ENCODE measurements at places on chromosomes 5 and 9. TPM values are rescaled to one million over a fixed set of nuclear protein-coding genes. Genes with fewer than 3 reads are reported as not detected.

GRCh38 chr5:142287096-142287972 lies 37.5 kb downstream of the SPRY4 start:
- no peaks in the 10 kb centered on the region for H3K27me3 ChIP-seq
- DNase-seq = no peak
- H3K4me1 ChIP-seq = peaks cover 12% of the 10 kb centered on the region
- H3K36me3 ChIP-seq = no peaks in the 10 kb centered on the region
- H3K4me3 ChIP-seq = no peak overlapping the region
- H3K27ac ChIP-seq = peak overlapping the region; percentile 32

- H3K27me3 ChIP-seq = no peaks in the 10 kb centered on the region
- H3K4me3 ChIP-seq = no peak overlapping the region
- DNase-seq = no peak
- H3K27ac ChIP-seq = no peak overlapping the region
- peaks cover 98% of the 10 kb centered on the region for H3K4me1 ChIP-seq
Observed at GRCh38 chr9:134382733-134383132, 56.5 kb downstream of the RXRA start.

DNA sequence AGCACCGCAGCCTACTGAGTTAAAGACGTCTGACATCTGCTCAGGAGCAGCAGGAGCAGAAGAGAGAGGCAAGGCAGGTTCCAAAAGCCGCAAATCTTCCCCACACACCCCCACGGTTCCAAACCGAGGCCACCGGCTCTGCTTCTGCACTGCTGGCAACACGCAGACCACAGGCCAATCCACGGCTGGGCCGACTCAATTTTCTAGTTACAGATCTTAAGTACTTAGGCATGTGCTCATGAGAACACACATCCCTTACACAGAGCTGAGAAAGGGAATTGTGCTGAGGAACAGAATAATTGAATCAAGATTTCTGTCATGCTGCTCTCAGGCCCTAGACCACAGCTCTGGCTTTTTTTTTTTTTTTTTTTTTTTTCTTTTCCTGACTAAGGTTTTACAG lies 32.6 kb downstream of the PAX5 start:
- H3K4me1 ChIP-seq = no peaks in the 10 kb centered on the region
- peaks cover 83% of the 10 kb centered on the region for H3K27me3 ChIP-seq
- H3K27ac ChIP-seq = no peak overlapping the region

GRCh38 chr9:70921136-70921535 lies 200.3 kb downstream of the TRPM3 start:
- no peak overlapping the region for H3K27ac ChIP-seq
- H3K4me1 ChIP-seq = no peaks in the 10 kb centered on the region
- no peak for DNase-seq

DNA sequence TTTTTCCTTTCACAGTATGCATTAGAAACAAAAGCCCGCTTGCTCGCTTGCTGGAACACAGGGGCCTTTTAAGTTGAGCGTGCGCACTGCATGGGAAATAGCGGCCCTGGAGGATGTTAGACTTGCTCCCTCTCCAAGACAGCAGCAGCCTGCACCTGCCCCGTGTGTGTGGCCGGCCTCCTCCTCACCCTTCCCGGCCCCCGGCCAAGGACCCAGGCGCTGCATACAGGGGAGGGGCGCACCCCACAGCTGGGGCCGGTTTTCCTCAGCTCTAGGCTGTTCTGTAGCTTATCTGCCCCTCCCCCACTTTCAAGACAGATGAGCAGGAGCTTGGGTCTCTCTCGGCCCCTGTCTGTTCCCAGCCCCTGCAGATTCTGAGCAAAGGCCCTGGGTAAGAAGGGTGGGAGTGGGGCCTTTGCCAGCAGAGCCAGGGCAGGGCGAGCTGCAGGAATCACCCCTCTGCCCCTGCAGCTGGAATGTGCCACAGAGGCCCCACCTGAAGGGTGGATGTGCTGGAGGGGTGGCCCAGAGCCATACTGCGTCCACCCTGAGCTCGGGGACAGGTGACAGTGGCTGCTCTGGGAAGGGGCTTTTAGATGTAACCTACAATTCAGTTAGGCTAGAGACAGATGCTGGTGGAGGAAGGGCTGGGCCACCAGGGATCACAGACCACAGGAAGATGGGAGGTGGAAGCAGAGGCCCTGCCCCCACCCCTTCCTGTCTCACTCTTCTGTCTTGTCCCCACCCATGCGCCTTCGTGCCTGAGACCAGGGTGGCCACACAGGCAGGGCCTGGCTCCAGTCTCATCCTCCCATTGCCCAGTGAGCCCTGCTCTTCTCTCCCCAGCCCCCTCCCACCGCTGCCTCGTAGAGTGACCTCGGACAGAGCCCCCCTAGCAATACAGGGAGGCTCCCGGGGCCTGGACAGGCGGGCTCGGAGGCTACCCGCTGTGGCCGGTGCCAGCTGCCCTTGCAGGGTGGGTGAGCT lies 132.4 kb downstream of the DAB2IP start:
- no peaks in the 10 kb centered on the region for H3K27me3 ChIP-seq
- H3K27ac ChIP-seq = no peak overlapping the region
- H3K4me1 ChIP-seq = peaks cover 11% of the 10 kb centered on the region
- peaks cover 57% of the 10 kb centered on the region for H3K36me3 ChIP-seq
- no peak for DNase-seq
- H3K4me3 ChIP-seq = no peak overlapping the region

- H3K27ac ChIP-seq = no peak overlapping the region
- H3K4me1 ChIP-seq = no peaks in the 10 kb centered on the region
Observed at GRCh38 chr5:27598576-27598975, 560.2 kb upstream of the CDH9 start.

DNA sequence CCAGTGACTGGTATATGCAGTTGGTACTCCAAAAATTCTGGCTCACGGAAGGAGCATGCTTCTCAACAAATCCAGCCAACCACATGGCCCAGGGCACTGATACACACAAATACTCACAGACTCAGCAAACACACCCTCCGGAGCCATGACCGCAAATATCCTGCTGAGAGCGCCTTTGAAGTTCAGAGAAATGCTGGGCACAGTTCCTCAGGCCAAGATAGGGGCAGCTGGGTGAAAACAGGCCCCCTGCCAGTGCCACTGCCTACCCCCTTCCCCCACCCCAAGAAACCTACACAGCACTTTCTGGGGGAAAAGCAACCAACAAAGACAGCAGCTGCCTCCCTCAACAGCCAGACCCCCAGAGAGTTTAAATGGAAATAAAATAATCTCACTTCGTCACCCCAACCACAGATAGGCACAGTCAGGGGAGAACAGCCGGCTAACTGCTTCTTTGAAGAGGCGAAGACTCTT lies 120.0 kb downstream of the C5orf15 start:
- H3K4me1 ChIP-seq = no peaks in the 10 kb centered on the region
- no peak for DNase-seq
- no peak overlapping the region for H3K4me3 ChIP-seq
- H3K27me3 ChIP-seq = peaks cover 4% of the 10 kb centered on the region
- no peaks in the 10 kb centered on the region for H3K36me3 ChIP-seq

GRCh38 chr9:94799578-94800264 lies 73.2 kb downstream of the AOPEP start:
- no peaks in the 10 kb centered on the region for H3K27me3 ChIP-seq
- no peak overlapping the region for H3K4me3 ChIP-seq
- H3K27ac ChIP-seq = peak overlapping the region; percentile 66
- no peaks in the 10 kb centered on the region for H3K36me3 ChIP-seq

DNA sequence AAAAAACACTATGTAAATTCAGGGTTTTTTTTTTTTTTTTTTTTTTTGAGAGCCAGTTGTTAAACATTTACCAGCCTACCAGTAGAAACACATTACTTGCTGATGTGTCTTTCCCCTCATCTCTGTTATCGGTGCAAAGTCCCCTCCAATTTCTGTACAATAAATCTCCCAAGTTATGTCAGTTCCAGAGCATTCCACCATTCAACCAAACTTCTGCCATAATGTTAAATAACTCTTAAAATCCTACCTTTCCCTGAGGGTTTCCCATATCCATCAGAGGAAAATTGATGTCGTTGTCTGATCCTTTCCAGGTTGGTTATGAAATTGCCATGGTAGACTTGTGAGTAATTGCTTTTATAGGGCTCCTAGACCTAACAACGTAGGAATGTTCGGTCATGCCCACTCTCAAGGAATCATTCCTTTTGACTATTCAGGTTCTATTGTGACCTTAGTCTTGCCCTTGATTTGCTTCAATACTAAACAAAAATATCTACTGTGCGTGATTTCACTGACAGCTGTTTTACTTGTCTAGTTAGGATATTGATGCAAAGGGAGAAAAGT lies 5.6 kb upstream of the PPP2R2B start:
- H3K36me3 ChIP-seq = no peaks in the 10 kb centered on the region
- no peak overlapping the region for H3K4me3 ChIP-seq
- peaks cover 3% of the 10 kb centered on the region for H3K27me3 ChIP-seq
- no peaks in the 10 kb centered on the region for H3K4me1 ChIP-seq

DNA sequence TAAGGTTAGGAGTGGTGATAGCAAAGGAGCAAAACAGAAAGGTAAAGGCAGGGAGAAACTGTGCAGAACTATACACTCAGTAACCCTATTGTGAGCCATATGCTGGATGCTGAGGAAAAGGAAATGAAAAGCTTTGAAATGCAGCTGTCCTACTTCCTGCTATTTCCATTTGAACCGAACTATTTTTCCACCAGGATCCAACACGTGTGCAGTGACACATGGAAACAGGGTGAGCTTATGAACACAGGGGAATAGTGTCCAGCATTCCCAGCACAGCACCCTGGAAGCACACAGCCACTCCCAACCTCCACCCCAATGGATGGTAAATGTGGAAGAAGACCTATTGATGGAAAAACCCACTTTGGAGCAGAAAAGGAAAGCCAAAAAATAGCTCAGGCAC lies 69.0 kb upstream of the SLC12A2 start:
- H3K4me3 ChIP-seq = no peak overlapping the region
- H3K4me1 ChIP-seq = peaks cover 7% of the 10 kb centered on the region
- no peak overlapping the region for H3K27ac ChIP-seq
- no peak for DNase-seq
- H3K27me3 ChIP-seq = no peaks in the 10 kb centered on the region

Gene FOXE1
- total RNA-seq = not detected

Gene TRPM6
- total RNA-seq = 0.34 TPM

Gene ADGRV1
- total RNA-seq = not detected

Gene CDX1
- not detected for total RNA-seq

Measured in heart left ventricle (tissue), 16 donors.